DMS79 (cell line): ENCODE measurements at places on chromosomes 2 and 18.

DNA sequence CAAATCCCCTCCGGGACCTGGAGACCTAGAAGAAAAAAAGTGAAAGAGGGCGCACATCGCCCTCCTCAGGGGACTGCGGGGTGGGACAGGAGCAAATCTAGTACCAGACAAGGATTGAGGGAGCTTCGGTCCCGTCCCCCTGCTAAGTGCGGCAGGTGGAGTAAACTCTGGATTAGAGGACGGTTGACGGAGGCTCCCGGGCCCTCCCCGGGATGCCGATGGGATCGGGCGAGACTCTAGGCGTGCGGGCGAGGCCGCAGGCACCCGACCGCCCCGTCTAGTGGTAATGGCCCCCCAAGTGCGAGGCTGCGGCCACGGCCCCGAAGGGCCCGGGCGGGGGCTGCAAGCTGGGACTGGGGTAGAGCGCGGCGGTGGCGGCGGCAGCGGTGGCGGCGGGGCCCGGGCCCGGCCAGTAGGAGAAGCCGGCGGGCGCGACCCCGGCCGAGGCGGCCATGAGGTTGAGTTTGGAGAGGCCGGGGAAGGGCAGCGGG lies 3.5 kb downstream of the FEV start:
- DNase-seq = peak; percentile 49

- DNase-seq = no peak
Observed at GRCh38 chr2:20483194-20483895, 36.5 kb downstream of the RHOB start.

- no peak for DNase-seq
Observed at GRCh38 chr2:60998628-60999545, 18.6 kb upstream of the PEX13 start.

- no peak for DNase-seq
Observed at GRCh38 chr2:41853427-41854191, 194.2 kb upstream of the PKDCC start.

DNA sequence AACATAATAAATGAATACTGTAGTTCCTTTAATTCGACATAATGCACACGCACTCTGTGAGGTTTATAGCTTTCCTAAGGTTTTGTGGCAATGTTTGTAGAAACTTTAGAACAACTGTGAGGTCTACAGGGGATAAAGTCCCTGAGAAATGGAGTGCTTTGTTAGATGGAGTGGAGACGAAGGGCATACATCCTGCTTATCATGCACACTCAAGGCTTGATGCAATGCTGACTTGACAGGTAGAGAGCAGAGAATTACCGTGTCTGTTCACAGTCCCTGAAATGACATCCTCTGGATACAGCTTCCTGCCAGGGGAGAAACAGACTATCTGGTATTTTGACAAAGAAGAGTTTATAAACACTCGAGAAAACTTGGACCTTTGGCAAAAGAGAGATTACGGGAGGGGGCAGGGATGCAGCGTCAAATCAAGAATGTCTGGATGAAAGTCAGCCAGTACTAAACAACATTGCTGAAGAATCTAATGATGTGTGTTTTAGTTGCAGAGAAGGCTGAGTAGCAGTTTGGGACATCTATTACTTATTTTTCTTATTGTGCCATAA lies 766.9 kb upstream of the ZEB2 start:
- no peak for DNase-seq

DNA sequence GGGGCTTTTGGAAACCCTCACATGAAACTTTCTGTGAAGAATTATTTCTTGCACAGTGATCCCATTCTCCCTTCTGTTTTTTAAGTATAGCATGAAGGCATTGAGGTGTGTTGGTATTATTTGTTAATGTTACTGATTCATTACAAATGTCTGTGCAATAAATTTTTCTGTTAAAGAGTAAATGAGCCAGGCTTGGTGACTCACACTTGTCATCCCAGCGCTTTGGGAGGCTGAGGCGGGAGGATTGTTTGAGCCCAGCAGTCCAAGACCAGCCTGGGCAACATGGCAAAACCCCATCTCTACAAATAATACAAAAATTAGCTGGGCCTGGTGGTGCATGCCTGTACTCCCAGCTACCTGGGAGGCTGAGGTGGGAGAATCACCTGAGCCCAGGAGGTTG lies 87.8 kb downstream of the KCTD18 start:
- DNase-seq = no peak

DNA sequence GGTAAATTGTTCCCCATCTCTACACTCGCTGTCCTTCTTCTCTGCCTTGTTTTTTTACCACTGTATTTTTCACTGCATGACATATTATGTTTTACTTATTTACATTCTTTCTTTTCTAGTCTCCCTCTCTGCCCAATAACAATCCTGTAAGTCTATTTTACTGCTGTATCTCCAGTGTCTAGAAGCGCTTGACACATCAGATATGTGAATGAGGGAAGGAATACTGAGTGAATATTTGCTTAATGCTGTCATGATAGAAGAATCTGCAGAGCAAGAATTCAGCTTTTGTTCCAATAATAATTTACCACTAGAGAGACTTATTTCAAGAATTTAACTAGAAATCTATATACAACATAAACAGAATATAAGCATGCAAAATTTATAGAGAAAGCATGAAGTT lies 99.5 kb downstream of the GALNT13 start:
- no peak for DNase-seq

DNA sequence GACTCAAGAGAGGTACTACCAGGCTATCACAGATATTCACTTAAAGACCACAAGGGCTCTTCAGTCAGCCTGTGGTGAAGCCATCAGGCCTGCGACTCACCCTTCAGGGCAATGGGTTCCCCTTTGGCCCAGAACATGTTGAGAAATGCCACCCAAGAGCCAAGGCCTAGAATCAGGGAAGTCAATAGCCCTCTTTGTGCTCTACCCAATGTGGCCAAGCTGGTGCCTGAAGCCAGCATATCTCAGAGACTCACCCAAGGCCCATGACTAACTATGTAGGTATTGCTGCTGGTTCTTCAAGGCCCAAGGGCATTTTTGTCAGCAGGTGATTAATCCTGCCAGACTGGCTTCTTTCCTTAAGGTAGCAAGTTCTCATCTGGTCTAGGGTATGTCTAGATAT lies 338.9 kb upstream of the SETBP1 start:
- no peak for DNase-seq

DNA sequence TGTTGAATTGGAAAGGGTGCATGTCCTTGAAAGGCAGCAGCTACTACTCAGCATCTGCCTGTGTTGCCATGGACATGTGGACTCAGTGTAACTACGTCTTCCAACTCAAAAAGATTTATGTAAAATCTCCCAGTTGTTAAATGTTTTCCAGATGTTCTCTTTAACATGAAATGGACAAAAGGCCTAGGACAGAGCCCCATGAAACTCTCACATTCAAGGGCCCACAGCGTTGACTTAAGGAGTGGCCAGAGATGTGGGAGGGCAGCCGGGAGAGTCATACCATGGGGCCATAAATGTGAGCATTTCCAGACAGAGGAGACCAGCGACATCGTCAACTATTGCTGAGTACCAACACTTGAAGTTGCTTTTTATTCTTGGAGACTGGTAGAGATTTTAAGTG lies 9.9 kb downstream of the SLC3A1 start:
- no peak for DNase-seq

DNA sequence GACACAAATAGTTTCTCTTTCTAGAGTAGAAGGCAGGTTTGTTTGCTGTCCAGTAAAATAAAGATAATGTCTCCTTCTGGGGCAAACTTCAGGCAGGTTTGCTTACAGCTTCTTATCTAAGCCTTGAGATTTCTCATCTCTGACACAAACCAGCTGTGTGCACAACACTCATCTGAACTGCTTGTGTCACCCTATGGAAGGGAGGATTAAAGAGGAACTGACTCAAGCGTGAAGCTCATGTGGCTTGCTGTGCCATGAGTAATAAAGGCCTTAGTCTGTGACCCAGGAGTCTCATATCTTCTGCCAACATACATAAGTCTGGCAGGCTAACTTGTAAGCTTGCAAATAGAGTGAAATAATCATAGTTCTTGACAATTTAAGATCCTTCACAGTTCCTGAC lies 24.2 kb upstream of the CPO start:
- DNase-seq = no peak

- DNase-seq = peak; percentile 55
Observed at GRCh38 chr2:9675415-9676351, 44.9 kb upstream of the YWHAQ start.

DNA sequence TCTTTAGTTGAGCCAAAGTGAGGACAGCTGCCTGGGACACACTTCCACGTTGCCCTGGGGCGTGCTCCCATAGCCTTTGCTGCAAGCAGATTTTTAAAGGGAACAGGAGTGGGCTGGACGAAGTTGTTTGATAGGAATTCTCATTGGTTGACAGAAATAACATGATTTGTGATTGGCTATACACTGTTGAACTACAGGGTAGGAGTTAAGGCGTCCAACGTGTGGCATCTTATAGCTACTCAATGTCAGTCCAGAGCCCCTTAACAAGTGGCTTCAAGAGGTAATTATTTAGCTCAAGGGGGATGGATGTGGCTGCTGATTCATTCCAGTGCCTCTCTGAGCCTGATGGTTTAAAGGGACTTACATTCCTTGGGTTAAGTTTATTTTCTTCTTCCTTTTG lies 65.5 kb downstream of the ACAA2 start:
- DNase-seq = peak; percentile 75

DNA sequence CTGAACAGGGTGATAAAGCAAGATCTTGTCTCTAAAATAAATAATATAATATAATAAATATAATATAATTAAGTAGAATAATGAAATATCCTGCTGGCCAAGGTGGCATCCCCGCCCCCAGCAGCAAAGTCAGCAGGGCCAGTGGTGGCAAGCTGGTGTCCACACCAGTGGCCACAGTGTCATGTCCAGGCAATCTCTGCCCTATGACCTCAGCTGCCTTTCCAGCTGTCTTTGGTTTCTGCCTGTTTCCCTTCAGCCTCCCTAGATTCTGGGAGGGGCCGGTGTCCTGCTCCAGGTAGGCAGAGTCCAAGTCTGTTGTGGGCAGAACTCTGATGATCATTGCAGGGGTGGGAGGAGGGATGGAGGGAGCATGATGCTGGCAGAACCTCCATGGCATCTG lies 16.2 kb upstream of the STEAP3 start:
- DNase-seq = no peak

GRCh38 chr2:197307236-197307932 lies 3.2 kb downstream of the ANKRD44 start:
- DNase-seq = no peak

- DNase-seq = no peak
Observed at GRCh38 chr2:2244508-2244907, 86.6 kb downstream of the MYT1L start.

DNA sequence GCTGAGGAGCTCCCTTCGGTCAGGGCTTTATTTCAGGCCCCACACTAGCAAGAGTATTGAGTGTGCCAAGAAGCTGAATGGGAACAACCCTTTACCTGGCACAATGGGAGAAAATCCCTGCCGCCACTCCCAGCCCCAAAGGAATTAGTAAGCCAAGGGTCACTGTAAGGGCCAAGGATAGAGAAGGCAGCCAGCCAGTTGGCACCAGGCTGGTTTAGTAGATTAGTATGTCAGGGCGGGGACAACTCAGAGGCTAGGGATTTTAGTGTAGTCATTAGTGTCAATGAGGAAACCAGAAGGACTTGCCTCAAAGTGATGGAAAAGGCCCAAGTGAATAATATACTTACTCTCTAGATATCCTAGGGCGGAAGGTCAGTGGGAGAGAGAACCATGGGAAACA lies 34.9 kb upstream of the CYP26B1 start:
- DNase-seq = no peak

DNA sequence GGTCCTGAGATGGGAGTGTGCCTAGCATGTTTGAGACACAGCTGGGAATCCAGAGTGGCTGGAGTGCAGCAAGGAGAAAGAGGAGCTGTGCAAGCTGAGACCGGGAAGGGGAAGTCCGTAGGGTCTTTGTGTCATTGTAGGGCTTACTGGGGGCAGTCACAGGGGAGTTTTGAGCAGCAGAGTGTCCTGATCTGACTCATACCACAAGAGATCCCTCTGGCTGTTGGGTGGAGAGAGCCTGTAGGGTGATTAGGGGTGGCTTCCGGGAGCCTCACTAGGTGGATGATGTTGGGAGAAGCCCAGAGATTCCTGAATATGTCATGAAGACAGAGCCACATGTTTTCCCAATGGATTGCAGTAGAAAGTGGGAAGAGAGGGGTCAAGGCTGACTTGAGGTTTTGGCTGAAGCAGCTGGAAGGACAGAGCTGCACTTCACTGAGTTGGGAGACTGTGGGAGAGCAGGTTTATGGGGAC lies 30.9 kb downstream of the FHOD3 start:
- DNase-seq = no peak

DNA sequence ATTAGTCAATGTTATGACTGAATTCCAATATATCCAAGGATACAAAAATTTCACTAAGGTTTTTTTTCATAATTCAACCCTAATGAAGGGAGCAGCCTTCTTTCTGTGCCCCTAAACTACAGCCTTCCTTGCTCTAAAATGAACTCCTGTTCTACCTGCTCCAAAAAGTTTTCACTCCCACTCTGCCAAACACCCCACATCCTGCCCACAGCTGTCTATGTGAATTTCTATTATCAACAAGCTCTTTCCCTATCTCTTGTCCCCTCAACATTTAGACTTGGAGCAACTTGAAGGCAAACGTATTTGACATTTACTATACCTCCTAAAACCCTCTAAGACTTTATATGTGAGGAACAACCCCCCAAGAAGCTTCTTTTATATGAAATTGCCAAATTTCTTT lies 2.5 kb downstream of the STAT4 start:
- DNase-seq = no peak

DNA sequence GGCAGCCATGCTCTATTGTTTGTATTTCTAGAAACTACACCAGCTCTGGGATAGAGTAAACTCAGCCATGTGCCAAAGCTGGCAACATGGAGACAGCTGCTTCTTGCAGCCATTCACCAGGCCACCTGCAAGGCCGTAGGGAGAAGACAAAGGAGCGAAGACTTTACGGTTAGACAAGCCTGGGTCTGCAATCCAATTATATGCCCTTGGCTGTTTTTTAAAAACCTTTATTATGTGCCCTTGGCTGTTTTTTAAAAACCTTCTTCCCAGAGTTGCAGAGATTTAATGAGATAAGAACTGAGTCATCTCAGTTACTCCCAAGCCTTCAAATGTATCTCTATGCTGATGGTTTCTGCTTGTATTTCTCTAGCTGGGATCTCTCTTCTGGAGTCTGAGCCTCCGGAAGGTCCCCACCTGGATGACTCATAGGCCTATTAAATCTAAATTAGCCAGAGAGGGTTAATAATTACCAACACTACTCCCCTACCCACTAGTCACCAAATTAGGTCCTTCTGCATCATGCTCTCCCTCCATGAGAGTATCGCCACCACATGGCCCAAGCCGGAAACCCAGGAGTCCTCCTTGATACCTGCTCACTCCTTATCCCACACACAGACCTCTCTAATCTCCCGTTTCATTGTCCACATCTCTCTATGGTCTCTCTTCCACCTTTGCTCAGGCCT lies 17.5 kb upstream of the DPP4 start:
- DNase-seq = no peak
